ENCODE measurements at places on chromosomes 3 and 15.

GRCh38 chr15:70435369-70435768 lies 328.0 kb downstream of the UACA start:
- DNase-seq: no peak
- no peak overlapping the region for H3K4me3 ChIP-seq
- peaks cover 11% of the 10 kb centered on the region for H3K27me3 ChIP-seq
- no peaks in the 10 kb centered on the region for H3K36me3 ChIP-seq
- H3K27ac ChIP-seq: peak overlapping the region; percentile 65

DNA sequence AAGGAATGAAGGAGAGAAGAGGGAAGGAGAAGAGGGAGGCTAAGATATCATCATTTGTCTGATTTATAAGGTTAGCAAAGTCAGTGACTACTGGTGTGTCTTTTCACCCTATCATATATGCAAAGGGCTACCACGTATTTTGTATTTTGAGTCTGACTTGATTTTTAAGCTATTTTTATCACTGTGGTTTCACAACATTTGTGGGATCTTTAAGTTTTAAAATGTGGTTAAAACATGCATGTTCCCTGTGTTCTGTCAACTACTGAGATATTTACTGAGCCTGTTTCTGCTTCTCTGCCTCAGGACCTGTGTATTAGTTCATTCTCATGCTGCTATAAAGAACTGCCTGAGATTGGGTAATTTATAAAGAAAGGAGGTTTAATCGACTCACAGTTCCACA lies 22.5 kb upstream of the SPTSSB start:
- H3K4me3 ChIP-seq: no peak overlapping the region
- no peak for DNase-seq
- H3K36me3 ChIP-seq: peaks cover 20% of the 10 kb centered on the region
- peak overlapping the region; percentile 17 for H3K27ac ChIP-seq
- peaks cover 65% of the 10 kb centered on the region for H3K27me3 ChIP-seq

GRCh38 chr3:193777524-193777923 lies 184.5 kb downstream of the OPA1 start:
- H3K4me3 ChIP-seq: no peak overlapping the region
- no peak overlapping the region for H3K27ac ChIP-seq
- peaks cover 26% of the 10 kb centered on the region for H3K27me3 ChIP-seq
- DNase-seq: no peak
- H3K4me1 ChIP-seq: peaks cover 8% of the 10 kb centered on the region
- H3K36me3 ChIP-seq: no peaks in the 10 kb centered on the region

- no peak for DNase-seq
- peaks cover 10% of the 10 kb centered on the region for H3K4me1 ChIP-seq
- no peaks in the 10 kb centered on the region for H3K36me3 ChIP-seq
- H3K27me3 ChIP-seq: peaks cover 8% of the 10 kb centered on the region
- no peak overlapping the region for H3K4me3 ChIP-seq
- H3K27ac ChIP-seq: no peak overlapping the region
Observed at GRCh38 chr3:193029800-193030199, 112.1 kb upstream of the MB21D2 start.

GRCh38 chr3:117893001-117893400 lies 1141.6 kb downstream of the IGSF11 start:
- H3K27ac ChIP-seq: no peak overlapping the region
- no peaks in the 10 kb centered on the region for H3K4me1 ChIP-seq
- no peaks in the 10 kb centered on the region for H3K36me3 ChIP-seq

DNA sequence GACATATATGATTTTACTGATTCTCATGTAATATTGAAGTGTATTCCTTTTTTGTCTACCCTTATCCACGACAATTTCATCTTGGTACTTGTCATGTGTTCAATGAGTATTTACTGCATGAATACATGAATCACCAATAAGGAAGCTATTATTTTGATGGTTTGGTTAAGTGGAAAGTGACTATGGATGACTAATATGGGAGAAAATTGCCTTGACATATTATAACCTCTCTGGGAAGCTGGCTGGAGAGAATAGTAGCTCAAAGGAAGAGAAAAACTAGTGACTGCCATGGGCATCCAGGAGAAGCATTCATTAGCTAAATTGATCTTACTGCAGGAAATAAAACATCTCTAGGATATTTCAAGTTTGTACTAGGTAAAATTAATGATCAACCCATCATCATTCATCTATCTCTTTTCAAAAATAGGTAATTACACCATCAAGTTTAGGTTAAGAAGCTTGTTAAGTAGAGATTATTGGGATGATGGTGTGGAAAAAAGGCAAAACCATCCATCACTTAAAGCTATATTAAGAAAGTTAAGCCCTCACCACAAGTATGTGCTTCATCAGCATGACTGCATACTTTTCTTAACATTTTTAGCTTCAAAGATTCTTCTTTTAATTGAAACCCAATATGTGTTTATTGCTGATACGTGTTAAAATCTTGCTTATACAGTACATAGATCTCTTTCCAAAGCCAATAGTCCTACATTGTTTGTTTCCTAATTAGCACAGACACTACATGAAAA lies 455.2 kb upstream of the ARPP21 start:
- H3K4me3 ChIP-seq: no peak overlapping the region
- no peak for DNase-seq
- no peaks in the 10 kb centered on the region for H3K36me3 ChIP-seq
- no peak overlapping the region for H3K27ac ChIP-seq
- H3K27me3 ChIP-seq: no peaks in the 10 kb centered on the region
- H3K4me1 ChIP-seq: no peaks in the 10 kb centered on the region

DNA sequence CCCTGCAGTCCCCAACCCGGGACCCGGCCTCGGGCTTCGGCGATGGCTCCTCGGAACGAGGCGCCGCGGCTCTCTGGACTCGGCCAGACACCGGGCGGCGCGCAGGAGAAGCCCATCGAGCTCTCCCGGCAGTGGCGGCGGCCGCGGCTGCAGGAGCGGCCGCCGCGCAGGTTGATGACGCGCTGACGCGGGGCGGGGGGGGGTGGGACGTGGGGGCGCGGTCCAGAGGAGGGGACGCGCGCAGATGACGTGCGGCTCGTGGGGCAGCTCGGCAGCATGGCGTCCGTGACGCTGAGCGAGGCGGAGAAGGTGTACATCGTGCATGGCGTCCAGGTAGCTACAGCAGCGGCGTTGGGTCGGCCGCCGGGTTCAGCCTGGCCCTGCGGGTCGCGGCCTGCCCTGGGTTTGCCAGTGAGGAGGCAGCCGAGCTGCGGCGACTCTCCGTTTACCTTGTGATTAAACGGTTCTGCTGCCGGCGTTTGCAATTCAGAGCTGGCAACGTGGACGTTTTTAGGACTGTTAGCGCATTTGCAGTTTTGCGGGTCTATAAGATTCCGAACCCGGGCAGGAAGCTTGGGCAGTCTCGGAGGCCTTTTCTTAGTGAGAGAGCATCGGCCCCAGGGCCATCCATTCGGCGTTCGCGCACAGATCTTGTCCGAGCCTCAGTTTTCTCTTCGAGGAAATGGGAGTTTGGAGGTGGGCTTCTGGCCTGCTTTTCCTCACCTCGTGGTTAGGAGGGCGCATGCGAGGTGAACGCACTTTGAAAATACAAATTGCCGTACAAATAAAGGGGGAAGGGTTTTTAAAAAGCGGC lies at the start of the genes EXOSC7 and ZDHHC3:
Gene EXOSC7, plus strand, starts transcription at position 243 of the 814 bp plus-strand sequence. Its CDS starts 34 bp downstream, at position 277.
Gene ZDHHC3, minus strand, starts transcription at position 173 of the 814 bp plus-strand sequence. CDS start 16,738 bp downstream, outside the sequence.
- peaks cover 62% of the 10 kb centered on the region for H3K4me1 ChIP-seq
- no peaks in the 10 kb centered on the region for H3K27me3 ChIP-seq
- DNase-seq: peak; percentile 90
- H3K27ac ChIP-seq: peak within 1 kb of the TSS; percentile 96

- H3K4me1 ChIP-seq: peaks cover 51% of the 10 kb centered on the region
- no peak for DNase-seq
- H3K27ac ChIP-seq: peak overlapping the region; percentile 97
- peaks cover 9% of the 10 kb centered on the region for H3K36me3 ChIP-seq
- H3K4me3 ChIP-seq: peak overlapping the region; percentile 96
Observed at GRCh38 chr15:40565333-40566238, 744 bp upstream of the CCDC32 start.

GRCh38 chr15:85646538-85647091 lies 148.1 kb downstream of the KLHL25 start:
- H3K4me1 ChIP-seq: peaks cover 41% of the 10 kb centered on the region
- no peaks in the 10 kb centered on the region for H3K27me3 ChIP-seq
- DNase-seq: peak; percentile 61
- H3K27ac ChIP-seq: peak overlapping the region; percentile 64
- H3K36me3 ChIP-seq: peaks cover 35% of the 10 kb centered on the region

DNA sequence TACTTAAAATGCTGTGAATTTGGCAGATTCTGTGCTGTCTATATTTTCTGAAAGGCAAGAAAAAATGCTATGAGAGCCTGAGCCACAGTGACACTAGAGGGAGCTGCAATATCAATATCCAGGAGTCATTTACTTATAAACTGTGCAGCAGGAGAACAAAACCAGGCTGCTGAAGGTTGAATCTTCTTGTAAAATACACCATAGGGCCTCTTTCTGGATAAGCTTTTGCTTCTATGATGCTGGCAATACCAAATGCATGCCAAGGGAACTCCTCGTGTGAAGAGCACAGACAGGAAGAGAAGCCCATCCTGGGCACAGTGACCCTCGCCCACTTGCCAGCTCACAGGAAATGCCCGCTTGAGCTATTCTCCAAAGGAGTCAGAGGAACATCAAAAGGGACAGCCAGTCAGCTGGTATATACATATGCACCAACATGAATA lies 48.0 kb upstream of the TSPAN3 start:
- peaks cover 18% of the 10 kb centered on the region for H3K4me1 ChIP-seq
- H3K27ac ChIP-seq: no peak overlapping the region
- no peaks in the 10 kb centered on the region for H3K27me3 ChIP-seq
- H3K4me3 ChIP-seq: no peak overlapping the region
- no peaks in the 10 kb centered on the region for H3K36me3 ChIP-seq
- peak; percentile 64 for DNase-seq

- H3K27ac ChIP-seq: peak overlapping the region; percentile 98
- peaks cover 78% of the 10 kb centered on the region for H3K36me3 ChIP-seq
- H3K27me3 ChIP-seq: no peaks in the 10 kb centered on the region
- H3K4me1 ChIP-seq: peaks cover 55% of the 10 kb centered on the region
- H3K4me3 ChIP-seq: peak overlapping the region; percentile 97
- no peak for DNase-seq
Observed at GRCh38 chr15:66496951-66497501, 536 bp downstream of the SNAPC5 start.

GRCh38 chr3:52036829-52037228 lies 19.5 kb downstream of the DUSP7 start:
- no peaks in the 10 kb centered on the region for H3K27me3 ChIP-seq
- H3K36me3 ChIP-seq: no peaks in the 10 kb centered on the region
- no peak overlapping the region for H3K4me3 ChIP-seq
- no peak overlapping the region for H3K27ac ChIP-seq

DNA sequence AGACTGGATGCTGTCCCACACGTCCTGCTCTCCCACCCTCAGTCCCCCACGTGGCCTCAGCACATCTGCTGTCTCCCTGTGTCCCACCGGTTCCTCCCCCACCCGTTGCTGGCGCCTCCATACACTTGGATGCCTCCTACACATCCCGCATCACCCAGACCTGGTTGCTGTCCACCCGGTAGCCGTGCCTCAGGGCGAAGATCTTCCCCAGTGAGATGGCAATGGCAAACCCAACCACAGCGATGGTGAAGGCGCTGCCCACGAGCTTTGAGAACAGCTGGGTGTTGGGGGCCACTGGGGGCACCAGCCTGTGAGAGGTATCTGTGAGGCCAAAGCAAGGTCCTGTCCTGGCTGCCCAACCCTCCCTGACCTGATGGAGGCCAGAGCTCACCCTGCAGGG lies 4.4 kb downstream of the SLC26A6 start:
- H3K36me3 ChIP-seq: peaks cover 38% of the 10 kb centered on the region
- no peak for DNase-seq
- peaks cover 16% of the 10 kb centered on the region for H3K4me1 ChIP-seq
- H3K27me3 ChIP-seq: no peaks in the 10 kb centered on the region

DNA sequence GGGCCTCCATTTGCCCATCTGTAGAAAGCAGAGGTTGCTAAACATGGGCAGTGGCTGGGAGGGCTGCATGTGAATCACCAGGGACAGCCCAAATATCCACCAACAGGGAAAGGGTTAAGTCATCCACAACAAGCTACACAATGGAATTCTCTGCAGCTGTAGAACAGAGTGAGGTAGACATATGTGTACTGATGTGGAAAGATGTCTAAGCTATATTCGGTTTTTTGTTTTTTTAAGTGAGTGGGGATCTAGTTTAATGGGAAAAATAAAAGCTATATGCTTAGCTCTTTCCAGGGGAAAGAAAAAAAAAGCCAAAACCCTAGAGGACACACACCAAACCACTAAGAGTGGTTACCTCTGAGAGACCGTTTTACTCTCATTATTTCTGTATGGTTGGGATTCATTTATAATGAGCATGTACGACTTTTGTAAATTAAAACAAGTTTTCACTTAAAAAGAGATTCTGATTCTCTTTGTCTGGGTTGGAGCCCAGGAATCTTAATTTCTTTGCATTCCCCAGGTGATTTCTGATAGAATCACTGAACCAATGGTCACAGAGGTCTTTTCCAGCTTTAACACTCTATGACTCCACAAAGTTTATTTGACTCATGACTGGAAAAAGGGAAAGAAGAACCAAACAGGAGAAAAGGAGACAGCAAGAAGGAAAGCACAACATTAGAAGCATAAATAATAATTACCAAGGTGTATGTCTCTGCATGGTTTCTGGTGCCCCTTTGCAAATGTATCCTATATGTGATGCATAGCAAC lies 19.1 kb downstream of the CRABP1 start:
- DNase-seq: no peak
- H3K36me3 ChIP-seq: no peaks in the 10 kb centered on the region
- peaks cover 18% of the 10 kb centered on the region for H3K27me3 ChIP-seq
- H3K4me1 ChIP-seq: no peaks in the 10 kb centered on the region
- H3K27ac ChIP-seq: no peak overlapping the region

GRCh38 chr15:34012461-34013028 lies 26.5 kb downstream of the AVEN start:
- peaks cover 3% of the 10 kb centered on the region for H3K4me1 ChIP-seq
- no peak overlapping the region for H3K4me3 ChIP-seq
- no peak for DNase-seq
- no peak overlapping the region for H3K27ac ChIP-seq

GRCh38 chr3:151787626-151788025 lies 26.3 kb upstream of the AADAC start:
- no peaks in the 10 kb centered on the region for H3K4me1 ChIP-seq
- H3K27me3 ChIP-seq: peaks cover 2% of the 10 kb centered on the region

DNA sequence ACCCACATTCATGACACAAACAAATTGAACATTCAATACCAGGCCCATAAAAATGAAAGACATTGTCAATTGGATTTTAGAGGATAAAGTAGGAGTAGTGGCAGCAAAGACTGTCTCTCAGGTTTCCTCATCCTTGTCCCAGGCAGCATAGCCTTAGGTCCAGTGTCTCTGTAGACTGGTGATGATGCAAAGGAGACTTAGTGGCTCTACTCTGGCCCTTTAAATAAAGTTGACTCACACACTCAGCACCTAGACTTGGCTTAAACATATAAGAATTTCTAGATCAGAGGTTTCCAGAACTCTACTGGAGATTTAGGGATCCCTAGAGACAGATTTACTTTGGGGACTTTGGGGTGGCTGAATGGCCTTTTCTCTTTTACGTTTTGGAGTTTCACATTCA lies 166.6 kb downstream of the NR1D2 start:
- no peaks in the 10 kb centered on the region for H3K4me1 ChIP-seq
- H3K36me3 ChIP-seq: no peaks in the 10 kb centered on the region
- DNase-seq: no peak
- H3K4me3 ChIP-seq: no peak overlapping the region
- H3K27me3 ChIP-seq: peaks cover 3% of the 10 kb centered on the region

GRCh38 chr3:22735373-22735772 lies 467.8 kb upstream of the UBE2E2 start:
- no peaks in the 10 kb centered on the region for H3K27me3 ChIP-seq
- no peaks in the 10 kb centered on the region for H3K36me3 ChIP-seq
- no peak overlapping the region for H3K27ac ChIP-seq
